ENCODE measurements at places on chromosomes 7 and 10.

GRCh38 chr10:83539528-83540308, 599.6 kb upstream of the GHITM start:
- DNase-seq, result no peak

GRCh38 chr10:129741978-129742741, 221.9 kb downstream of the EBF3 start:
- no peak for DNase-seq

- DNase-seq, result no peak
Measured at GRCh38 chr10:23780331-23780730, 341.5 kb downstream of the OTUD1 start.

DNA sequence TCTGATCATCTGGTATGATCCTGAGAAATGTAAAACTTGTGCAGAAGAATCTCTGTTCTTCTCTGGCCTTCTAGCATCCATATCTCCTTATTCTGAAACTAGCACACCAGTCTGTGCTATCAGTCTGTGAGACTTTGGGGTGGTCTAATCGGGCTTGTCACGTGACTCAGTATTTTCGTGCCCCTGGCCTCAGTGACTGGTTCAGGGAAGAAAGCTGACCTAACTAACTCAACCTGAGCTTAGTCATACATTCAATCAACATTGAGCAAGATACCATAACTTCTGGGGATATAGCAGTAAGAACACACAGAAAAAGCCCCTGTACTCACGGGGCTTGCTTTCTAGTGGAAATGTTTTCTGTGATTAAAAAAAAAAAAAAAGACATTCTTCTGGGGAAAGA, 109.3 kb downstream of the DKK1 start:
- DNase-seq, result no peak

DNA sequence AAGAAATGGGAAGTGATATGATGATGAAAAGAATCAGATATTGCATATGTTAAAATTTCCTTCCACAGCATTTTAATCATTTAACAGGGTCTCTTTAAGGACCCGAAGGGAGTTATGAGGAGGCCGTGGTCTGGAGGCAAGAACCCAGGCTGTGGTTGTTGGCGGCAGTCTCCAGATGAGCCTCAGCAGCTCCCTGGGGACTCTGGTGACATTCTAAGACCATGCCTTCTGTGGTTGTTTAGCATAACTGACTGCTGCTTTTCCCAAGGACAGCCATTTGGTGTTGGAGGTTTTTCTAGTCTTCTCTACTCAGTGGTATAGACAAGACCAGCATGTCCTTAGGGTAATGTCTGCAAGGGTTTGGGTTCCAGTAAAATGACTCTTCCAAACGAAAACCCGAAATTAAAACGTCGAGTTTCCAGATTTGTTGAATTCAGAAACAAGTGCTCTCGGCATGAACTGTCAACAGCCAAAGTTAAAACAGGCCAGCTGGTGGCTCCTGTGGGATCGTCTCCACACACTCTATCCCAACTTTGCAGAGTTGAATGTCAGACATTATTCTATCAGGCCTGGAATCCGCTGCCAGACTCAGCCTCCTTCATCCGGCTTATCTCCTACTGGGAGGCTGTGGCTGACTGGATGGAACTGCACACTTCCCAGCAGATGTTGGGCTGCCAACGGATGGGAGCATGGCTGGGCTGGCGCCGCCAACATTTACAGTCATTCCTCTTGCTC, 183.1 kb downstream of the TAX1BP1 start:
- DNase-seq, result no peak

DNA sequence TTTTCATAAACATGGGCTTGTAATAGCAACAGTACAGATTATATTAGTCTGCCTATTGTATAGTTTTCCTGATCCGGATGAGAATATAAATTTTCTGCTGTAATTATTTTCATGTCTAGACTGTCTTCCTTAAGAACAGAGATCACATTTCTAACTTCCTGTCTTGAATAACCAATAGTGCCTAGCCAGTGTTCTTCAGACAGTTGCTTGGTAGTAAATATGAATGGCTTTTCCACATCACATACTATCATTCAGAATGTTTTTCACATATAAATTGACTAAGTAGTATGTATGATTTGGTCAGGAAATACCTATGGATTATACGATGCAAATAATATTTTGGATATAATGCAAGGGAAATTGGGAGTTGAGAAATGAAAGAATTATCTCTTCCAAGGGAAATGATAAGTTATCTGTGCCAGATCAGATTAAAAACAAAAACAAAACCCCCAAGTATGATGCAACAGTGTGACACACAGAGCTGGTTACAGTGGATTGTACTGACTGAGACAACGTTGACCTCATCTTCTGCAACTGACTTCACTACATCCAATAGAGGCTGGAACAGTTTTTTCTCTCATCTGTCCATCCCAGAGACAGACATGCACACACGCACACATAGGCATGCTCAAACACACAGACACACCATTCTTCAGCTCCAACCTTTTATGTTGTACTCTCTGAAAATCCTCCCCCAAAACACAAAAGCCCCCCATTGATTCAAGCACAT, 16.4 kb downstream of the ITGA8 start:
- DNase-seq, result no peak
